ENCODE measurements at places on chromosomes 12 and 14.

DNA sequence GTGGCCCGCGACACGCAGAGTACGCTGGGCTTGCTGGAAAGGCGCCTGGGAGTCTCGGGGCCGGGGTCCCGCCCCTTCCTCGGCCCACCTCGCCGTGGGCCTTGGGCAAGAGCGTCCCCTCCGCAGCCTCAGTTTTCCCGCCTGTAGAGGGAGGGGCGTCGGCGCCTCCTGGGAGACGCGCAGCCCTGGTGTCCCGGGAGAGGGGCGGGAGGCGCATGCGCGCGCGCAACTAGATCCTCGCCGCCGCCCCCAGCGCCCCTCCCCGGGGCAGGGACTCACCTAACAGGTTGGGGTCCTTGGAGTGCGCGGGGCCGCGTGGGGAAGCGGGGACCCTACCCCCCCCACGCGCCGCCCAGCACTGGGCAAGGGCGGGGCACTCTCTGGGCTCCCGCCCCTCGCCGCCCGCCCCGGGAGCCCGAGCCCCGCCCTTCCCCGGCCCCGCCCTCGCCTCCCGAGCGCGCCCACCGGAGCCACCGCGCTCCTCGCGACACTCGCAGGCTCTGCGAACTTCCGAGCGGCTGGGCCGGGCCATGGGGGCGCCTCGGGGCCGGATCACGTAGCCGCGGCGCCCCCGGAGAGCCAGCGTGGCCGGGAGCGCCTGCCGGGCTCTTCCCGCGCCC lies at the start of gene KIF26A:
Gene KIF26A (plus strand): TSS at position 490 of the 620 bp plus-strand sequence. CDS start 136 bp downstream, outside the sequence.
- DNase-seq = no peak

DNA sequence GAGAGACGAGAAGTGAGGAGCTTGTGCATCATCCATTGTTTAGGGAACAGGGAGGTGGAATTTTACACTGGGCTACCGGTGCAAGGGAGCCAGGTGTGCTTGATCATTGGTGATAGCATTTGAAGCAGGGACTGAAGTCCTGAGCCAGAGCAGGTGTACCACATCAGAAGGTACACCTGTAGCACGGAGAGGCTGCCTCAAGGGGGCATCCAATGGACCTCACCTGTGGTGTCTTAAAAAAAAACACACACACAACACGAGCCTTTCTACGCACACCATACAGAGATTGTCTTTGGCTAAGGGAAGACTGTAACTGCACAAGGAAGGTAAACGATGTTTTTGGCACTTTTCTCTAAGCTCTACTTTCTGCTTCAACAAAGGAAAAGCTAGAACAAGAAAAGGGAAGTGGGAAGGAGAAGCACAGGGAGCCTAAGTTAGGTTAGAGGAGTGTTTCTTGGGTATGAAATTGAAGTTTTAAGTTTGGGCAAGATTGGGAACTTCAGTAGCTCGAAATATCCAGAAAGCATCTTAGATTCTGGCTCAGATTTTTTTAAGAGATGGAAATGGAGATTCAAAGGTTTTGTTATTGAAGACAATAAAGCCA lies 334.3 kb upstream of the FBXO33 start:
- no peak for DNase-seq

GRCh38 chr12:52032446-52032803 lies 18.8 kb upstream of the NR4A1 start:
- no peak for DNase-seq

DNA sequence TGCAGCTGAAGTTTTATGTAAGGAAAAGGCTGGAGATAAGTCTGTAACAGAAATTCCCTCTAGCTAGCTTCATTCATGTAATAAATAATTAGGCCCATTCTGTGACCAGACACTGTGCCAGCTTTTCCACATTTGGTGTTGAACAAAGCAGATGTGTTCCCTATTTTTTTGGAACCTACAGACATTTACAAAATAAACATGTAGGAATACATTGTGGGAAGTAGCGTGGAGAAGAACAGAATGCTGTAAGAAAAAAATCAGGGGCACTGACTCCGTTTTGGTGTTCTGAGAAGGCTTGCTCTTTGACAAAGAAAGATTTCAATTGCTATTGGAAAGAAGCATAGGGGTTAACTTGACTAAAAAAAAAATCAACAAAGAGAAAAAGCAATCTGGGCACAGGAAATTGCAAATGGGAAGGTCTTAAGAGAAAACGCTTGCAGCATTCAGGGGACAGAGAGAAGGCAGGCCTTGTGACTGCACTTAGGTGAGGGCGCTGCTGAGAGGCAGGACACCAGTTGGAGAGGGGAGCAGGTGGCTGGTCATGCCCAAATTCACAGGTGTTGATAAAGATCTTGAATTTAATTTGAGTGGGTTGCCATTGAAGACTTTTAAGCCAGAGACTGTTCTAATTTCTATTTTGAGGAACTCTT lies 4.0 kb downstream of the FAR2 start:
- no peak for DNase-seq

DNA sequence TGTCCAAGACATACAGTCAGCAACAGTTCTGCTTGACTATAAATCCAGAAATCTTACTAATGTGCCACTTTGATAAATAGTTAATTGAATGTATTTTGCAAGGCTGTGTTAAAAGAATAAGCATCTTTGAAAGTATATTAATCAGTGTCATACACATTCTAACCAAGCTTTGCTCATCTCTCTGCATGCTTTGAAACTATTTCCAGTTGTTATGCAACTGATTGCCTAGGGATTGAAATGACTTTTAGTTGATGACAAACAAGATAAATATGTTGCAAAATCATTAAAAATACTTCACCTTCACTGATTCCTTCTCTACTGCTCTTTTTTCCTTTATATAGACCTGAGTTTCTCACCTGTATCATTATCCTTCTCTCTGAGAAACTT lies 91.3 kb downstream of the AEBP2 start:
- no peak for DNase-seq

- no peak for DNase-seq
These were observed 160.5 kb upstream of the DIO3 start for GRCh38 chr14:101400830-101401229.
